ENCODE measurements at places on chromosomes 4 and X. TPM values are rescaled to one million over a fixed set of nuclear protein-coding genes. Genes with fewer than 3 reads are reported as not detected.

WFS1 gene
- total RNA-seq, result 202 TPM

MTTP gene
- 6.8 TPM for total RNA-seq

CSN1S1 gene
- total RNA-seq, result 0.56 TPM

HTT gene
- 146 TPM for total RNA-seq

SORCS2 gene
- total RNA-seq, result 2.7 TPM

PPARGC1A gene
- total RNA-seq, result 33.0 TPM

HSFX2 gene
- total RNA-seq, result 4.8 TPM

CCNB3 gene
- 15.4 TPM for total RNA-seq

TEC gene
- total RNA-seq, result 10.8 TPM

TLR2 gene
- 12.0 TPM for total RNA-seq

PAGE4 gene
- 1.8 TPM for total RNA-seq

ASB5 gene
- total RNA-seq, result 0.99 TPM

SYTL5 gene
- total RNA-seq, result 1.7 TPM

CASP3 gene
- total RNA-seq, result 12.0 TPM

TEX13D gene
- total RNA-seq, result 3.3 TPM

FGD1 gene
- total RNA-seq, result 6.3 TPM

PPP4R3C gene
- total RNA-seq, result 2.7 TPM

AP1AR gene
- total RNA-seq, result 29.4 TPM

SLC35A2 gene
- 15.9 TPM for total RNA-seq

CCSER1 gene
- total RNA-seq, result 105 TPM

EXOC1L gene
- 0.50 TPM for total RNA-seq

MAOB gene
- 9.2 TPM for total RNA-seq

GPR143 gene
- total RNA-seq, result 2.7 TPM

GAGE1 gene
- 12.3 TPM for total RNA-seq

NAP1L3 gene
- 37.2 TPM for total RNA-seq

BEX1 gene
- 233 TPM for total RNA-seq

RHOXF1 gene
- total RNA-seq, result 35.0 TPM

C1GALT1C1 gene
- 20.4 TPM for total RNA-seq

GAGE2A gene
- 28.8 TPM for total RNA-seq

CYTL1 gene
- total RNA-seq, result 0.39 TPM

AFP gene
- not detected for total RNA-seq

SCRG1 gene
- total RNA-seq, result 22.9 TPM

ENPP6 gene
- total RNA-seq, result 2.0 TPM

GAGE12F gene
- 2.4 TPM for total RNA-seq

OPRPN gene
- not detected for total RNA-seq

S100G gene
- not detected for total RNA-seq

EMCN gene
- total RNA-seq, result 5.8 TPM

C4orf54 gene
- 0.81 TPM for total RNA-seq

LONRF3 gene
- total RNA-seq, result 8.5 TPM

DCAF12L2 gene
- 64.9 TPM for total RNA-seq

GLRA3 gene
- total RNA-seq, result 1.2 TPM

CSTF2 gene
- 44.4 TPM for total RNA-seq
